ENCODE measurements at places on chromosomes 13 and 19.

GRCh38 chr19:45687599-45687998 is 4.2 kb downstream of the SNRPD2 start:
- DNase-seq = no peak

DNA sequence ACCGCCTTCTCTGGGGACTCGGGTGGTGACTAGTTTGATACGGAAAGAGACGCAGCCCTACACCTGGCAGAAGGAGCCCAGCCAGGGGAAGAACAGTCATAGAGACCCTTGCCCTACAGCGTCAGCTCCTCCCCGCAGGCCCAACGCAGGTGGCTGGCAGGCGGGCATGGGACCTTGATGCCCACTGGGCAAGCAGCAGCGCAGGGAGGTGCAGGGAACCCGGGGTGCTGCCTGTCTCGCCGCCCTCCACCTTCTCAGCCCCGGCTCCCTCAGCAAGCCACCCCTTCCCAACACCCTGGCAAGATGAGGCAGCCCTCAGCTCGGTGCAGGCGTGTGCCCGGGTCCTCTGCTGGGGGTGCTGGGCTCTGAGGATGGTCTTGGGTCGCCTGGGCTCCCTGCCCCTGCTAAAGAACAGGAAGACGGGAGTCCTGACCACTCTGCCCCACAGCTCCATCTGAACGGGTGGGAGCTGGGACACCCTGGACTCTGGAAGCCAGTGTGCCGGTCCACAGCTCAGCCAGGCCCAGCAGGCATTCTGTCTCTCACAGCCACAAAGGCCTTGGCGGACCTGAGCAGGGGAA is 9.0 kb downstream of the MIER2 start:
- no peak for DNase-seq

- no peak for DNase-seq
Observed at GRCh38 chr19:18651733-18652132, 14.9 kb downstream of the KLHL26 start.

- no peak for DNase-seq
Observed at GRCh38 chr13:32390048-32390447, 37.9 kb downstream of the N4BP2L1 start.

GRCh38 chr19:13581576-13581975 is 75.3 kb upstream of the CACNA1A start:
- no peak for DNase-seq
